Sciatic nerve (tissue), 2 donors: ENCODE measurements at places on chromosomes 6 and 20. TPM values are rescaled to one million over a fixed set of nuclear protein-coding genes. Genes with fewer than 3 reads are reported as not detected.
A peak's percentile ranks its signal among the peaks of the same experiment; 100 is the strongest.

DNA sequence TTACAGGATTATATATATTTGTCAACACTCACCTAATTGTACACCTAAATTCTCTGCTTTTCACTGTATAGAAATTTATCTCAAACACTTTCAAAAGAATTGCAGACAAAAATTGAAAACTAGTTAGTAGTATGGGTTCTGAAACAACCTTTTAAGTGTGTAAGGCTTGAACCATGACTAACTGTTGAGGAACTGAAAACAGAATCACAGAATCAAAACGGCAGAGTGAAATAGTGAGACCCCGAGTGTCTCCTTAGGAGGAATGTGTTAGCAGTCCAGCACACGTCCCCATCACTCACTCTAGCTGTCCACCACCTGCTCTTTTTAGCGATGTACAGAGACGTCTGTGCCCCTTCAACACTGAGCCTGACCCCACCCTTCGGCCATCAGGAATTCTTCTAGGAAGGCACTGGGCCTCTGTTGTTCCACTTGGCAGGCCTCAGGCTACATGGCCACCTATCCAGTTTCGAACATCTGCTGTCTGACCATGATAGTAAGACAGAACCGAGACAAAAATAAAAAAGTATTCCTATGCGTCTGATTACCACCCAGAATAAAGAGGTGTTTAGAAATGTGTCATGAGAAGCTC is 227.4 kb downstream of the C6orf118 start:
- DNase-seq = no peak

The RBPJL gene
- not detected for total RNA-seq

- no peak for DNase-seq
Measured at GRCh38 chr6:3052481-3053230, 15.6 kb upstream of the RIPK1 start.

DNA sequence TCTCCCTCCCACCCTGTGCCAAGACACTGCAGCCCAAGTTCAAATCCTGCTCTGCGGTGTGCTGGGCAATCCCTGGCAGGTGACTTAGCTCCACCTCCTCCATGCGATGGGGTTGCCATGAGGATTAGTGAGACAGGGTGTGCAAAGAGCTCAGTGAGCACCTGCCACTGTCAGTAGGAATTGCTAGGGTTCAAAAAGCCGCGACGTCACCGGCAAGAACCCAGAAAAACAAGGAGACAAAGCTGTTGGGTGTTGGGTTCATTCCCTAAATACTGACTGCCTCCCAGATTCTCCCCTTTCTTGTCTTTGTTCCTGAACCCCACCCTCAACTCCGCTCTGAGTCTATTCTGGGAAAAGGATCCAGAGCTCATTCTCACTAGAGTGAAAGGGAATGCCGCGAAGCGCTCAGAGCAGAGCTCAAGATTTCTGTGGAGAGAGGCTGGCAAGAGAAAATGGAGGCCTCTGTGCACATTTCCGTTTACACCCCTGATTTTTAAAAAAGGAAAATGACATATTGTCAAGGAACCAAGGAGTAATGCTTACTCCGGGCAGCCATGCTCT is 13.3 kb downstream of the PMEPA1 start:
- no peak for DNase-seq

GRCh38 chr6:90000864-90001731 is 106.8 kb downstream of the GJA10 start:
- no peak for DNase-seq

DNA sequence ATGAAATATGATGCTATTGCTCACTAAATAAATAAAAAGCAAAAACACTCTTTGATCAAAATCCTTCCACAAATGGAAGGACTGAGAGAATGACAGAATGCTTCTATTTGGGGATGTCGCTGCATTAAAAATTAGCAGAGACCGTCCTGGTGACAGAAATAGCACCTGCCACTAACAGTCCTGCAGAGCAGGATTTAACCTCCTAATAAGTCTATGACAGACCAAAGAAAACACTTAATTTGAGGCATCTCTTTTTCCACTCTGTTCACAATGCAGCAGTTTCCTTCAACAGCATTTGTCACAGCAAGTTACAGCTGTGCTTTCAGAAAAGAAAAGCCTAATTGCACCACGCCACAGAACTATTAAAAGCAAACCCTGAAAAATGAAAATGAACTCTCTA is 140.6 kb upstream of the BEND6 start:
- no peak for DNase-seq

- DNase-seq = no peak
Measured at GRCh38 chr20:61346996-61347395, 94.9 kb downstream of the CDH4 start.

- DNase-seq = no peak
Measured at GRCh38 chr6:25660512-25660911, 8.5 kb downstream of the SCGN start.

- DNase-seq = no peak
Measured at GRCh38 chr6:112839525-112839961, 492.4 kb downstream of the RFPL4B start.

DNA sequence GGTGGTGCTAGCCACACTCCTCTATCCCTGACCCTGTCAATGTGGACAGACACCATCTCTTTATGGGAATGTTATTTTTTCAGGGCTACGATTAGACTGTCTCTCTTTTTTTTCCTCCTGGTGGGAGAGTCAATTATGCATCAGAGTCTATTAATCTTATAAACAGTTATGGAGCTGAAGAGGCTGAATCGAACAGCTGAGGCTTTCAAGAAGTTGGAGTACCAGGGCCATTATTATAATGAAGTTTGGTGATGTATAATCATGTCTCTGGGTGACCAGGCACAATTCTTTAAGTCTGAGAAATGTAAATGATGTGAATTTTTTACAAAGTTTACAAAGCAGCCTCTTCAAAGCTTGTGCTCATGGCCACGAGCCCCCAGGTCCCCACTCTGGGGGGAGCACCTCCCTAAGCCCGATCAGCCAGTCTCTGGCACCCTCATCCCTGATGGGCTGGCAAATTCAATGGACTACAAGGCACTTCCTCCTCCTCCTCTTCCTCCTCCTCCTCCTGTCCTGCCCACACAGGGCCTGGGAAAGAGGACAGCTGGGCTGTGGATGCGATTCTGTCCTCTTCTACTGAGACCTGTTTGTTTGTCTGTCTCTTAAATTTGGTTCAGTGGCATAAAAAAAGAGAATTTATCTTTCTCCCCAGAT is 43.9 kb upstream of the QKI start:
- DNase-seq = no peak

DNA sequence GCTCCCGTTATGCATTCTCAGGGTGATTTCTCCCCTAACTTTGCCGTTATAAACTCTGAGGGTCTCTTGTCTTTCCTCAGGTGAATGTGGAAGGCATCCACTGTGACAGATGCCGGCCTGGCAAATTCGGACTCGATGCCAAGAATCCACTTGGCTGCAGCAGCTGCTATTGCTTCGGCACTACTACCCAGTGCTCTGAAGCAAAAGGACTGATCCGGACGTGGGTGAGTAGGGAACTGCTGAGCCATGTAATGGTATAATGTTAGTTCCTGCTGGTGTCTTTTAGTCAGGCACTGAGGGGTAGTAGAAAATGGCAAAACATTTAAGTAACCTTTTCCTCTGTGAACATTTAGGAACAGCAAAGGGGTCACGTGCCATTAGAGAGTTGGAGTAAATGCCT is 395.4 kb downstream of the ARHGAP18 start:
- DNase-seq = no peak

DNA sequence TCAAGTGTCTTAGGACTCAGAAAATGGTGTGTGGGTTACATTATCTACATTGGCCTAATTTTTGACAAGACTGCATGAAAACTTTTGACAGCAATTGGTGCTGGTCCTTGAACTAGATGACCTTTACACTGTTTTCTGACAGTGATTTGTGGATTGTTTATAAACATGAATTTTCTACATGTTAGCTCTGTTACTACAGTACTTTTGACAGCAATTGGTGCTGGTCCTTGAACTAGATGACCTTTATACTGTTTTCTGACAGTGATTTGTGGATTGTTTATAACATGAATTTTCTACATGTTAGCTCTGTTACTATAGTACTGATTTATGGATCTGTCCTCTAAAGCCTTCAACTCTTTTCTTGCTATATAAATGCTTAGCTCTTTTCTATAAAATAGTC is 16.7 kb downstream of the KCTD20 start:
- DNase-seq = no peak

DNA sequence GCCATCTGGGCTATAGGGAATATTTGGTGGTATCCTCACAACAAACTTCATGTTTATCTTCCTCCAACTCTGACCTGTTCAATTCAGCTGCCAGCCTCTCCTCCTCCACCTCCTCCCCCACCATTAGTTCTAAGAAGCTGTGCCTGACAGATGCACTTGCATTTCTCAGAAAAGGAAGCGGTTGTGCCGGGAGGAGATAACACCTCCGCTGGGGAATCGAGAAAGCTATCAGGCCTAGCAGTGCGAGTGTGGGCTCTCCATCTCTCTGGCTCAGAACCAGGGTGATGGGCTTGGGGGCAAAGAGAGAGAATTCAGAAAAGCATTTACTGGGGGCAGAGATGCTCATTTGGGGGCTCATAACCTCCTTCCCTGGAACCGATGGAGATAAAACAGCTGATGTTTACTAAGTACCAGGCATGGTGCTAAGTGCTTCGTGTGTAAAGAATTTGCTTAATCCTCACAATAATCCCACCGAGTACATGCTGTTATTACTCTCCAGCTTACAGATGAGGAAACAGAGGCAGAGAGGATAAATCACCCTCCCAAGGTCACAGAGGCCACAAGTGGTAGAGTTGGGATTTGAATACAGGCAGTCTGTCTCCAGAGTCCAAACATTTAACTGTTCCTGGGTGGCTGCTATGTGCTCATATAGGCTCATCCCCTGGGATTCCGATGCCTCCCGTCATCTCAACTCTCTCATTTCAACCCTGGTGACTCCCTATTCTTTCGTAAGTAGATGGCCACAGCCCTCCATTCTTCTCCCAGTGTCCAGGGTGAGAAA is 38.3 kb downstream of the COX4I2 start:
- DNase-seq = no peak

The COX7A2 gene
- total RNA-seq = 223 TPM

- DNase-seq = no peak
Measured at GRCh38 chr20:41526327-41526726, 91.8 kb downstream of the CHD6 start.

The CAGE1 gene
- total RNA-seq = not detected

The SERAC1 gene
- total RNA-seq = 9.4 TPM

GRCh38 chr20:19673575-19673974 is 84.5 kb upstream of the RIN2 start:
- no peak for DNase-seq

- no peak for DNase-seq
Measured at GRCh38 chr20:47348539-47349142, 7.9 kb downstream of the ZMYND8 start.

DNA sequence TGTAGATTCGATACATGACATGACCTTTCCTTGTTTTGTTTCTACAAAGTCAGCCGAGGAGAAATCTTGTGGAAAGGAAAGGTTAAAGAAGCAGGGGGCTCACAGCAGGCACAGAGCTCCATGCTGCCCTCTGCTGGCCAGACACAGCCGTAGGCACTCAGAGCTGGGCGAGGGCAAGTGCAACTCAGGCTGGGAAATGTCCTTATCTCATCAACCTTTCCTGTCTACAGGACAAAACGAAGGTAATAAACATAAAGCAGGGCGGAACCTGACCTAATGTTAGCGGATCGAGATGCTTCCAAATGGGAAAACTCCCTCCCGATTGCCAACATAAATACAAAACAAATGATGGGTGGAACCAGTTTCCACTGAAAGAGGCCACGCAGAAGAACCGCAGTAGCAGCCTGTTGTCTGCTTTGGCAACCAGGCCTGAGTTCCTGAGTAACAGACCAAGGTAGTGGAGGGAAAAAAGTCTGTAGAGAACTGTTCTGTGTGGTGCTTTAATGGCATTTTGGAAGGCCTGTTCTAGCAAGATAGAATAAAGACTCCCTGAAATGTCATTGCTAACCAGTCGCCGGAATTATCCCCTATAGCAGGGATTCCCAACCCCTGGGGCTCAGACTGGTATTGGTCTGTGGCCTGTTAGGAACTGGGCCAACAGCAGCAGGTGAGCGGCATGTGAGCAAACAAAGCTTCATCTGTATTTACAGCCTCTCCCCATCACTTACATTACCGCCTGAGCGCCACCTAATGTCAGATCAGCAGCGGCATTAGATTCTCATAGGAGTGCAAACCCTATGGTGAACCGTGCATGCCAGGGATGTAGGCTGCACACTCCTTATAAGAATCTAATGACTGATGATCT is 85.2 kb downstream of the MBOAT1 start:
- peak; percentile 88 for DNase-seq

GRCh38 chr6:89604653-89605052 is 33.9 kb downstream of the LYRM2 start:
- no peak for DNase-seq

The ZBTB2 gene
- total RNA-seq = 13.2 TPM
